ENCODE measurements at places on chromosomes 7 and 10.

DNA sequence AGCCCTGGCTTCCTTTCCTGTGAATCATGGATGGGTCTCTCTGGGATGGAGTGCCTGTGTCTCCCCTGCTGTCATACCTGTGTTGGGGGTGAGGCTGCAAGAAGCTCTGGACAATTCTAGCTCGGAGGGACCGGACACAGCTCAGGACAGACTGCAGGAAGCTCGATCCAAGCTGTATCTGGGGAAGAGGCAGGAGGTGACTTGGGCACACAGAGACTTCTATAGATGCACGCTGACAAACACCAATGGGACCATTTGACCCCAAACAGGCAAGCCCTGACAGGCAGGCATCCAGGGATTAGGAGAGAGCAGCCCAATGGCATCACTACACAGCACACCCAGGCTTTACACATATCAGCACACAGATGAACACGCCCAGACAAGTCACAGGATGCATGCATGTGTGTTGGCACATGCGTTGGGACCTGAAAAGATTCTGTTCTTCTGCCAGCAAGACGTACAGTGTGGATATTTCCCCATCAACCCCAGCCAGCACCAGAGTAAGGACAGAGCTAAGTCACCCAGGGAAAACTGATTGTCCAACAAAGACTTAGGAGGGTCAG, 4.5 kb downstream of the LLCFC1 start:
- DNase-seq = no peak

- DNase-seq = no peak
Measured at GRCh38 chr7:79714081-79714480, 260.6 kb upstream of the MAGI2 start.

GRCh38 chr10:100000109-100000644, 9.6 kb downstream of the DNMBP start:
- DNase-seq = no peak

DNA sequence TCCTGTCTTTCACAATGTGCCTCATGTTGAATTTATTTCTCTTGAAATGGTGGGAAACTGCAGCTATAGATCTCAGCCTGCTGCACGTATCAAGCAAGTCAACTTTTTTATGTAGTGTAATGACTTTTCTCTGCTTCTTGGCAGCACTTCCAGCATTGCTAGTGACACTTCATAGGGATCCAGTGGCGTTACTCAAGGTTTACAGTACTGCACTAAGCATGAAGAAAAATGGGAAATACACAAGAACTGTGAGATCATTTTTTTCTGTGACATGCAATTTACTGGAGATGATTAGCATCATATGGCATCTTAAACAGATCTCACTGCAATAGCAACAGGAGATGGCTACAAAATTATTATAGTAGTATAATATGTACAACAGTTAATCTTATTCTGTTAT, 90.9 kb downstream of the POLR1F start:
- DNase-seq = no peak

- peak; percentile 10 for DNase-seq
Measured at GRCh38 chr10:125979976-125980375, 83.6 kb downstream of the FANK1 start.

- DNase-seq = no peak
Measured at GRCh38 chr7:29620556-29620930, 56.9 kb downstream of the PRR15 start.

DNA sequence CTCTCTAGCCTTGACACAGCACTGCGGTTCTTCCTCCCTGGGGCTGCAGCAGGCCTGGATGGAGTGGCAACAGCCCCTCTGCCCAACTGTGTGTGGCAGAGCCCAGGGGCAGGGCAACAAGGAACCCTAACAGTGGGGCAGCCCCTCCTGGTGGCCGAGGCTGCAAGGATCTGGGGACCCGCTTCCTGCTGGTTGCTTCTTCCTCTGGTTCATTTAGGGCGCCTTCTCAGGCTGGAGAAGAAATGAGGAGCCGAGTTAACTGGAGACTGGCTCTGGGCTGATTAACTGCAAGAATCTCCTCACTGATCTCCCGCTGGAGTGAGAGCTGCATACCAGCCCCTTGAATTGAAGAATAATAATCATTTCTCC, 80.1 kb upstream of the EMX2 start:
- DNase-seq = peak; percentile 8

DNA sequence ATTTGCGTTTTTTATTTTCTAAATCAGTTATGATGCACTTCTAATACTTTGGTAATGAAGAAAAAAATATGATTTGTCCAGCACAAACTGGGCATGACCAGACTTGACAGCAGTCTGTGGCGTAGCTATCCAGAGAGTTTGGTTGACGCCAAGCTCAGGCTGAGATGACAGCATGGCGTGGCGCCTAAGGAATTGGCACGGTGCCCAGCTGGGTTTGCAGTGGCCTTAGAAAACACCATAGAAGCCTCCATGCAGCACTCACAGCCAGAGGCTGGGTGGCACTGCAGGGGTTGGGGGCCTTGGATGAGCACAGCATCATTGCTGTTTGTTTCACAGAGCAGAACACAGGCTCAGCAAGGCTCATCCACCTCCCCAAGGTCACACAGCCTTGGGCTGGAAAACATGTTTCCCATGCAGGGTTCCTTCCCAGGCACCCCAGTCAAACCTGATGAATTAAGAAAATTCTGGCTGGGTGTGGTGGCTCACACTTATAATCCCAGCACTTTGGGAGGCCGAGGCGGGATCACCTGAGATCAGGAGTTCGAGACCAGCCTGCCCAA, 88.9 kb downstream of the GTF2IRD1 start:
- DNase-seq = no peak

GRCh38 chr7:50970092-50970491, 187.4 kb upstream of the GRB10 start:
- DNase-seq = no peak

- DNase-seq = no peak
Measured at GRCh38 chr10:4751211-4751610, 74.8 kb upstream of the AKR1E2 start.

GRCh38 chr10:35546824-35547225, 58.3 kb upstream of the GJD4 start:
- DNase-seq = no peak

- peak; percentile 62 for DNase-seq
Measured at GRCh38 chr7:14521183-14521582, 381.4 kb downstream of the DGKB start.

- no peak for DNase-seq
Measured at GRCh38 chr7:85074016-85074415, 112.8 kb downstream of the SEMA3D start.

GRCh38 chr7:148261996-148262688, 328.4 kb upstream of the C7orf33 start:
- no peak for DNase-seq

DNA sequence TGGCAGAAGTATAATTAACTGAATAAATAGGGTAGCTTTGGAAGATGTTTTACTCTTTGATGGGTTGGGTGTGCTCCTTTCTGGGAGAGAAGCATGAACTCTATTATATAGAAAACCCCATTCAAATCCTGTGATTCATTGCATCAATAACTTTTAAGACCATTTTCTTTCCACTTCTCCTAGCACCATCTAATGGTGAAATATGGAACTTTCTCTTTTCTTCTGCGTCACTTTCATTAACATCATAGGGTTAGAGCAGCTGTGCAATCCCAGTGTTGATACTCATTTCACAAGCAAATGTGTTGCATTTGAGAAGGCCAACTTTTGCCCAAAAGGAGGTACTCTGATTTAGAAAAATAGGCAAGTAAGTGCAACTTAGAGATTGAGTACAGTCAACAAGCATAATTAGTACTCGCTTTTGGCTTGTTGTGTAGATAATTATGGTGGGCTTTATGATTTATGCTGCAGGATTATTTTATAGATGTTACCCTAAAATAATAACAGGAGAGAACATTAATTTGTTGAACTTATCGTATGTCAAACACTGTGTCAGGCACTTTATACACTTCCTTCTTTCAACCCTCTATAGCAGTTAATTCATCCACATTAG, 92.9 kb downstream of the CPED1 start:
- DNase-seq = peak; percentile 84

DNA sequence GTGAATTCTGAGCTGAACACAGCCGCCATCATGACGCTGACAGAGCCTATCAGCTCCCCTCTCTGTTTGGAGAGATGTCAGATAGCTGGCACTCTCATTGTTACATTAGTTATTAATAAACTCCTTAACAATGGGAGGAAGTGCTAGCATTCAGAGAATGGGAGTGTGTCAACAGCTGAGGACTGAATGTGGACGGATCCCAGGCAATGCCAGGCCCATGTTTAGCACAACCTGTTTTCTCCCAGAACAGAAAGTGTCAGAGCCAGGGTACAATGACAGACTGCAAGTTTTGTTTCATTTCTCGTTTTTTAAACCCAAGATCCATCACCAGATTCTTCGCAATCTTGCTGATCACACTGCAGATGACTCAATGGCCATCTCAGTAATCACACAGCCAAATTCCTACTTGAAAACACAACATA, 99.6 kb downstream of the PRPF18 start:
- no peak for DNase-seq

GRCh38 chr7:45359776-45360175, 202.2 kb downstream of the RAMP3 start:
- DNase-seq = no peak

DNA sequence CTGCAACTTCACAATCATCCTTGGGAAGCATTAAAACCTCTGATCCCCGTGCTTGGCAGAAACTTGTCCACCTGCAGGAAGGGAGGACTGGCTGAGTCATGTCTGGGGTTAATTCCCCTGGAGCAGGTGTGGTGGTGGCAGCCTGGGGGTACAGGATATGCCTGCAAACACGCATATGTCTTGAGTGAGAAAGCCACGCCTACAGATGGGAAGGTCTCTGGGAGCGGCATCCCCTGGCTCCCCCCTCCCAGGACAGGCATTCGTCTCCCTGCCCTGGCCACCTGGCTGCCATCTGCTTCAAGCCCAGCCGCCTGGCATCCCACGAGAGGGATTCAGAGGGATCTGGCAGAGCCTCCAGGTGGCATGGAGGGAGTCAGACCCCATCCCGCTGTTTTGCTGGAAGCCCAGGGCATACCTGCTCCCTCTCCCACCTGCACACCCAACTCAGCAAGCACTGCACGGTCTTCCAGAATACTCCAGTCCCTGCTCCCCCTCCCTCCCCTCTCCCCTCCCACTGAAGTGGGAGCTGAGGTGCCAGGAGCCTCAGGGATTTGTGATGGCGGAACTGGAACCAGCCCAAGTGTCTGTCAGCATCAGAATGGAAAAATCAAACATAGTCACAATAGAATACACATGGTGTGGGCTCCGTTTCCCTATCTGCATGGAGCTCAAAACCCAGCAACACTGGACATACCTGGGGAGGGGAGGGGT, 61.0 kb downstream of the CAMK2B start:
- no peak for DNase-seq

- DNase-seq = no peak
Measured at GRCh38 chr7:417973-418601, 101.6 kb downstream of the PDGFA start.

GRCh38 chr7:77786741-77787140, 11.5 kb downstream of the TMEM60 start:
- no peak for DNase-seq
